ENCODE measurements at places on chromosomes 3 and 15. TPM values are rescaled to one million over a fixed set of nuclear protein-coding genes. Genes with fewer than 3 reads are reported as not detected.

DNA sequence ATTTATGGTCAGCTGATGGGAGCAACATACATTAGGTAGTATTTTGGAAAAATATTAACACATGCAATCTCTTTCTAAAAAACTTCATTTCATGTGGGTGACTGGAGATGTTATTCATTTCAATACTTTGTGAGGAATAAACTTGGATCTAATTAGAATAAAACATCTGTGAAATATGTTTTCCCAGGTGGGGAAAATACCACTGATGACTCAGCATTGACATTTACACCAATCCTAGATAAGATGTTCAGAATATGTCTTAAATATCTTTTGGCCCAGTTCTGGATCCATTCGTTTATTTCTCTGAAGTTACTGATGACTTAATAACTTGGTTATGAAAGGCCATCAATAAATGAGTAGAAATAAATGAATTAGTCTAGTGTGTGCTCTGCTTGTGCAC is 247.6 kb downstream of the CHST2 start:
- no peak for DNase-seq
- H3K27ac ChIP-seq: no peak overlapping the region
- H3K36me3 ChIP-seq: no peaks in the 10 kb centered on the region
- H3K4me1 ChIP-seq: peaks cover 9% of the 10 kb centered on the region
- H3K4me3 ChIP-seq: no peak overlapping the region

- H3K27me3 ChIP-seq: no peaks in the 10 kb centered on the region
- no peaks in the 10 kb centered on the region for H3K36me3 ChIP-seq
- DNase-seq: no peak
These were observed 232.2 kb downstream of the UBE2E2 start for GRCh38 chr3:23435318-23435717.

DNA sequence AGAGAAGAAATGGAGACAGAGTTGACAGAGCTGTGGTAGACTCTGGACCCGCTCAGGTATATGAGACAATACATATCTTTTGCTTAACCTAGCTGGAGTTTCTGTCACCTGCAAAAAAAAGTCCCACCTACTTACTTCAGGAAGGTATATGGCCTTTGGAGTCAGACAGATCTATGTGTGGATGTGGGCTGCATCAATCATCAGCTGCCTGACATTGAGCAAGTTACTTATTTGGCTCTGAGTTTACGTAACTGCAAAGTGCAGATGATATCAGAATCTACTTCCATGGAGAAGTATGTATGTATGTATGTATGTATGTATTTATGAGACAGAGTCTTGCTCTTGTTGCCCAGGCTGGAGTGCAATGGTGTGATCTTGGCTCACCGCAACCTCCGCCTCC is 124.3 kb downstream of the MYLK start:
- DNase-seq: no peak
- no peaks in the 10 kb centered on the region for H3K36me3 ChIP-seq
- no peaks in the 10 kb centered on the region for H3K27me3 ChIP-seq
- H3K27ac ChIP-seq: no peak overlapping the region
- H3K4me3 ChIP-seq: no peak overlapping the region

- H3K27ac ChIP-seq: no peak overlapping the region
- no peak overlapping the region for H3K4me3 ChIP-seq
- no peak for DNase-seq
- peaks cover 16% of the 10 kb centered on the region for H3K4me1 ChIP-seq
- peaks cover 3% of the 10 kb centered on the region for H3K36me3 ChIP-seq
- no peaks in the 10 kb centered on the region for H3K27me3 ChIP-seq
These were observed 18.9 kb downstream of the CMTM6 start for GRCh38 chr3:32483772-32484171.

- H3K4me1 ChIP-seq: no peaks in the 10 kb centered on the region
- H3K27me3 ChIP-seq: no peaks in the 10 kb centered on the region
- no peak for DNase-seq
- no peak overlapping the region for H3K27ac ChIP-seq
- no peaks in the 10 kb centered on the region for H3K36me3 ChIP-seq
These were observed 53.4 kb downstream of the DENND4A start for GRCh38 chr15:65738649-65739048.

GRCh38 chr15:75646944-75647364 is 758 bp upstream of the SNX33 start:
- peaks cover 49% of the 10 kb centered on the region for H3K4me1 ChIP-seq
- peaks cover 7% of the 10 kb centered on the region for H3K36me3 ChIP-seq
- peak overlapping the region; percentile 96 for H3K27ac ChIP-seq
- peak; percentile 66 for DNase-seq
- no peaks in the 10 kb centered on the region for H3K27me3 ChIP-seq
- peak overlapping the region; percentile 83 for H3K4me3 ChIP-seq

DNA sequence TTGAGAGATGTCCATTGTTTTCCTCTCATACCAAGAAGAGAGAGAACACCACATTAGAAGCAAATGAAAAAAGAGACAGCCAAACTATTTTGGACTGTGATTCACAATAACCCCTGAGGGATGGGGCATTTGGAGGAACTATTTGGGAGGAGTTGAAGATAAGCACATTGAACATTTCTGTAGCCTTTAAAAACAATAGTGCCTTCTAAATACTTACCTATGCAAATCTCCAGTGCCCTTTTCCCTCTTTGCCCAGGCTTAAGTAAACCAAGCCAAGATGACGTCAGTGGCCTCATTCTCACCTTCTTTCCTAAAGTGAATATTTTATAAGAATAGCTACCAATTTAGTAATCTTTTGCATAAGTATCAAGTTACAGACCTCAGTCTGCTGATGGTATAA is 89.7 kb upstream of the COL8A1 start:
- DNase-seq: no peak
- no peak overlapping the region for H3K27ac ChIP-seq
- no peaks in the 10 kb centered on the region for H3K36me3 ChIP-seq
- no peaks in the 10 kb centered on the region for H3K4me1 ChIP-seq
- H3K27me3 ChIP-seq: no peaks in the 10 kb centered on the region

- H3K27me3 ChIP-seq: no peaks in the 10 kb centered on the region
- H3K4me1 ChIP-seq: no peaks in the 10 kb centered on the region
- no peak for DNase-seq
- no peak overlapping the region for H3K27ac ChIP-seq
These were observed 218.3 kb upstream of the SOX2 start for GRCh38 chr3:181493423-181493822.

DNA sequence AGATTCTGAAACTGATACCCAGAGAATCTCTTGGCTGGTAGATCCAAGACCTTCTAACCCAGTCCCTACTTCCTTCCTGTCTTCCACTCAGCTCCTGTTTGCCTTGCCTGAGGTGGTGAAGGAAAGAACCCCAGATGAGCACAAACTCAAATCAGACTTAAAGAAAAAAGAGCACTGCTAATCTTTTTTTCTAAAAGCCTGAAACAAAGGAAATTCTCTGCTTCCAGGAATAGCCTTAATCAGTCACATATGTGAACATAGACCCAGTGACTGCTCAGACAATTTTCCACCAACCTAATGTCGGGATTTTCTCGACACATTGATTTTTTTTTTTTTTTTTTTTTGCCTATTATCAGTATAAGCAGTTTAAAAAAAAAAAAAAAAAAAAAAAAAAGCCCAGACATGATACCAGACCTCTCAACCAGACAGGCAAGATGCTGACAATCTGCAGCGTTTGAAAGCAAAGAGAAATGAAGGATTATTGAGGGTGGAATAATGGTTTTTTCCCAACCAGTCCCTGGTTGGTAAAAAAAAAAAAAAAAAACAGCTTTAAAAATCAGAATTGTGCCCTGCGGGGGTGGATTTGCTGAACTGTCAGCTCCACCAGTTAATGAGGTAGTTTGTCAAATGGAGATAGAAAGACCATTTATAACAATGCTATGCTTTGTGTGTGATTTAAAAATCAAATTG is 256.8 kb upstream of the RARB start:
- no peaks in the 10 kb centered on the region for H3K36me3 ChIP-seq
- no peak overlapping the region for H3K27ac ChIP-seq

- H3K27me3 ChIP-seq: no peaks in the 10 kb centered on the region
- H3K36me3 ChIP-seq: no peaks in the 10 kb centered on the region
- no peak overlapping the region for H3K4me3 ChIP-seq
- no peak for DNase-seq
- no peaks in the 10 kb centered on the region for H3K4me1 ChIP-seq
These were observed 522.3 kb downstream of the ROBO1 start for GRCh38 chr3:79245284-79246138.

DNA sequence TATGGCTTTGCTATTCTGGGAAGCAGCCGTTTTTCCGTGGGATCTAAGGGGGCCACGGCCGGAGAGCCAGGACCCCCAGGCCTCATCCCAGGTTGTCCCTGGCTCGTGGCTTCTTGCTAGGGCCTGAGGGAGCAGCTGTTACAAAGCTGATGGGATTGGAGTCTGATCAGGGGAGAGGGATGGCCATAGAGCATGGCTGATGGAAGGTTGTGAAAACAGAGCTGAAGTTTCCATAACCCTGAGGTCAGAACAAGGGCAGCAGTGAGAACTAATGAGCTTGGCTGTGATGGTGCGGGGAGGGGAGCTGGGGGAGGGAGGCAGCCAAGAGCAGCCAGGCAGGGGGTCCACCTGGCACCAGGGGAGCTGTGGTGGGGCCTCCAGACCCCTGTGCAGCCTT is 63.0 kb downstream of the LINGO1 start:
- H3K4me1 ChIP-seq: no peaks in the 10 kb centered on the region
- no peaks in the 10 kb centered on the region for H3K27me3 ChIP-seq
- H3K36me3 ChIP-seq: no peaks in the 10 kb centered on the region
- H3K4me3 ChIP-seq: no peak overlapping the region
- no peak for DNase-seq
- no peak overlapping the region for H3K27ac ChIP-seq

GRCh38 chr3:197212290-197212689 is 86.1 kb downstream of the DLG1 start:
- no peaks in the 10 kb centered on the region for H3K36me3 ChIP-seq
- H3K4me3 ChIP-seq: no peak overlapping the region
- H3K27ac ChIP-seq: no peak overlapping the region

- H3K4me3 ChIP-seq: no peak overlapping the region
- H3K27me3 ChIP-seq: no peaks in the 10 kb centered on the region
- DNase-seq: no peak
These were observed 9.6 kb upstream of the TIPARP start for GRCh38 chr3:156664831-156665178.

DNA sequence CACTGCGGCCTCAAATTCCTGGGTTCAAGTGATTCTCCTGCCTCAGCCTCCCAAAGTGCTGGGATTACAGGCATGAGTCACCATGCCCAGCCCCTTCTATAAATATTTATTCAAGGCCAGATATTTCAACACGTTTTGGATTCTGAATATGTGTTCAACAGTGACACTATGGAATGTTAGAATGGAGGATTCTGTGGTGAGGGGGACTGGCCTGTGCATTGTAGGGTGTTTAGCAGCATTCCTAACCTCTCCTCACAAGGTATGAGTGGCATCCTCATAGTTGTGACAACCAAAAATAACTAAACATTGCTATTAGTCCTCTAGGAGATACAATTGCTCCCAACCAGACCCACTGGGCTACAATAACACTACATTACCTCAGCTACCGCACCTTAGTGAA is 104.0 kb upstream of the ATP10A start:
- no peaks in the 10 kb centered on the region for H3K36me3 ChIP-seq
- no peaks in the 10 kb centered on the region for H3K4me1 ChIP-seq
- no peaks in the 10 kb centered on the region for H3K27me3 ChIP-seq
- H3K4me3 ChIP-seq: no peak overlapping the region
- no peak for DNase-seq

DNA sequence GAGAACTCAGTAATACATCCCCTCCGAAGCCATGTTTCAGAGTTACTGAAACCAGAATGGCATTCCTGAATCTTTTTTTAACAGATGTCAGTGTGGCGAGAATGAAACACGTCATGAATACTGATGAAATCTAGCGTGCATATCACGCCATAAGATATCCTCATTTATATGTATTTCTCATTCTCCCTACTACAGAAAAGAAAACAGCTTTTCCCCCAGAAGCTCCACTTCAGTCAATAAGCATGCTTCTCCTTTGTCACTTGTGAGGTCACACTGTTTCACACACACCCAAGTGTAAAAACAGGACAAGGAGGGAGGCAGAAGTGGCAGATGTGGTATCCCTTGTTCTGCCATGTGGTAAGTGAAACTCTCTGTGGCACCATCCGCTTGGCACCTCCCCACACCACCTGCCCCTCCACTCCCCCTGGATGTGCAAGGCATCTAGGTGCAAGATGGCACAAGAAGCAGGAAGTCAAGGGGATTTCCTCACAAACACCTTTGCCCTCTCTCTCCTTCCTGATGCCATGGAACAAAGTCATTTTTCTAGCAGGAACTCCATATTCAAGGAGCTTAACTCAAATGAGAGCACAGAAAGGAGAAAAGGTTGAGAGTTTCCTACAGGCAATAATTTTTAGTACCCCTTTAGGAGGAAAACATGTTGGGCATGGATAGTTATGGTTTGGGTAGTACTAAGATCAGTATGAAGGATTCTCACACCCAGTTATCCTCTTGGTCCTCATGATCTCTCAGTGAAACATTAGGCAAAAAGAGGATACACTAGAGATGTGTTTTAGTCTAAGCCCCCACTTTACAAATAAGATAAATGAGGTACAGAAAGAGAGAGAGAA is 47.5 kb upstream of the FRMD4B start:
- no peaks in the 10 kb centered on the region for H3K36me3 ChIP-seq
- no peak overlapping the region for H3K4me3 ChIP-seq
- H3K27me3 ChIP-seq: no peaks in the 10 kb centered on the region
- no peak for DNase-seq
- H3K4me1 ChIP-seq: peaks cover 14% of the 10 kb centered on the region
- no peak overlapping the region for H3K27ac ChIP-seq

DNA sequence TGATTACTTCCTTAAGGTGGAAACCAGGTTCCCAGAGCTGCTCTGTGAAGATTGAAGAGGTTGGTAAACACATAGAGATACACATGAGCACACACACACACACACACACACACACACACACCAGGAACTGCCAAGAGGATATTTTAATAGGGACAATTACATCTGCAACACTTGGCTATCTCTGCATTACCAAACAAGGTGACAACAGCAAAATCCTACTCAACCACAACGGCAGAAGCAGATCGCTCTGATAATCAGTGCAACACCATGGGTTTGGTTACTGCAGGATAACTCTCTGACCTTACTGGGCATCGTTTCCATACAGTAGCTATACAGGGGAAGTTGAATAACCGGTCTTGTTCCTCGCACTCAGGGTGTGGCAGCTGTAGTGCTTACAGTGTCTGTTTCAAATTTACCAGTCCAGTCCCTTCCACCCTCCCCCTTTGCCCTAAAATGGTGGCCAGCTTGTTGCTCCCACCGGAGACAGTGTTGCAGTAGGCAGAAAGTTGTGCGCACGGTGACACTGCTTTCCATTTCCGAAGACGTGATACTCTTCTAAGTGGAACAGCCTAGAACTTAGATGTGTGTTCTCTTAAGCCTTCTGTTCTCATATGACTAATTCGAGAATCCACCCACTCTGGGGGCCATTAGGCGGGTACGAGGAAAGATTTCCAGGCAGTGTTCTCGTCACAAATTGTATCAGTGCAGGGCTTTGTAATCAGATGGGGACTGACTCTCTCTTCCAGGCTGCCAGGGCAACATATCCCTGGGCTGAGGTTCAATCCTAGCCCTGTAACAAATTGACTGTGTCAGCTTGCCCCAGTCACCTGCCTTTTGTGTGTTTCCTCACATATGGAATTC is 176.2 kb downstream of the P3H2 start:
- no peaks in the 10 kb centered on the region for H3K4me1 ChIP-seq
- no peaks in the 10 kb centered on the region for H3K27me3 ChIP-seq
- no peaks in the 10 kb centered on the region for H3K36me3 ChIP-seq
- H3K4me3 ChIP-seq: no peak overlapping the region

The VEPH1 gene
- total RNA-seq: 3.1 TPM

The TRIM42 gene
- total RNA-seq: not detected

The CPNE9 gene
- not detected for total RNA-seq

The ROBO1 gene
- 18.4 TPM for total RNA-seq

The RAD51 gene
- 0.40 TPM for total RNA-seq

The P2RY13 gene
- total RNA-seq: 1.1 TPM

The CPLX3 gene
- total RNA-seq: not detected

The MSL2 gene
- total RNA-seq: 28.6 TPM

The TNFSF10 gene
- 97.0 TPM for total RNA-seq

The NAA80 gene
- 6.9 TPM for total RNA-seq

The CAPN7 gene
- total RNA-seq: 119 TPM

The DNAH1 gene
- 6.1 TPM for total RNA-seq

The C2CD4A gene
- 0.39 TPM for total RNA-seq

Measured in thyroid gland (tissue), 4 donors.